ENCODE measurements at places on chromosomes 13 and 19.

DNA sequence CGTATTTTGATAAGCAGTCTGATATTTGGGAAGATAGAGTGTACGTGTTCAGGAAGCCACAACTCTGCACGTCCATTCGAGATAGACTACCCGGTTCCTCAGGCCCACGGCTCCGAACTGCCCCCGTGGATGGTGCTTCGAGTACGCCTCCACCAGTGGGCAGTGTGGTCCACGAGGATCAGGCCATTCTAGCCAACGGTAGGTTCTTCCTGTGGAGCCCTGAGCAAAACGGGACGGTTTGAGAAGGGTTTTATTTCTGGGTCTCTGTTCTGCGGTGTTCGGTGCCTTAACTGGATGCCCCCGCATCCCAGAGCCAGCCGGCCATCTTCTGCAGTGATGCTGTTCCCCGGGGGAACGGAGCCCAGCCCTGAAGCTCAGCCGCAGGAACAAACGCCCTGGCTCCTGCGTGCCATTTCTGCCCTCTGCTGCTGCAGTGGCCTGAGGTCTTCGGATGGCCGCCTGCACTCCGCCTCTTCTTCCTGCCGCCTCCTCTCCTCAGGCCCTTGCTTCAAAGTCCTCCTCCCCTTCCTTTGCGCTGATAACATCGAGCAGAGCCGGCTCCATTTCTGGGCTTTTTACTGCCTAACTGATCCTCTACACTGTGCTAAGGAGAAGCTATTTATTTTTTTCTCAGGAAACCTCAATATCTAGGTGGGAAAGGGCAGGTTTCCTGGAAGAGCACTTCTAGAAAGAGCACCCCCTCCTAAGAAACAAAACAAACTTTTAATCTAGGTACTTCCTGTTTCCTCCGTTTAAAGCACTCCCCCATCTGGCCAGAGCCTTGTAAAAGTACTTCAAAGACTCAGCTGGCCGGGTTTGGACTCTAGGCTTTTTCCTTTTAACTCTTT is 36.2 kb upstream of the SLC46A3 start:
- DNase-seq = no peak

DNA sequence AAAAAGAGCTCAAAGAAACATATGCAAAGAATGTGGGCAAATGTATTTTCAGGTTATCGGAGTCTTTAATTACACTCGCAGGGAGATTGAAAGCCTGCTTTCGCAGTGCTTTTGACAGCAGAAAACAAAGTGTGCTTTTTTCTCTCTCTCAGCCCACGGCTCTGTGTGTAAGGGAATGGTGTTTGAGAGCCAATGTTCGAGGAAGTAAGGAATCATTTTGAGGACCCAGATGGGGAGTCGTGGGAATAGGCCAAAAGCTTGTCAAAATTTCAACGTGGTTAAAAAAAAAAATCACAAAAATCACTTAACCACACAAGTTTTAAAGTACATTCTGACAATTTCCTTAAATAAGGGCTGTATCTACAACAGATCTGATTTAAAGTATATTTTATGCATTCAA is 197.1 kb upstream of the IRS2 start:
- no peak for DNase-seq

DNA sequence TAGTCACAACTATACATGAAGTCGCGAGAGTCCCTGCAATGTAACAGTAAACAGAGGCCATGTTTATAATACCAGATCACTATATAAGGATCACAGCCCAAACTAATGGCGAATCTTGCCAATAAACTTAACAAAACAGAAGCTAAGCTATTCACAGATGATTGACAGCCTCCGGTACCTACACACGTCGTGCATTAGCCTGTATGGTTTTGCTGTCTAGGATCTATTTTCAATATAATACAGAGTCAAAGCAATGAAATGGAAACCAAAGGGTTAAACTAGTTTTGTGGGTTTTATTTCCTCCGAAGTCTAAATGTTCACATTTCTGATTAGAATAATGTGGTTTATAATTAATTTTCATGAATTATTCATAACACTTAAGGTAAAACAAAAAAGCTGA is 10.1 kb downstream of the ANKRD10 start:
- DNase-seq = no peak

DNA sequence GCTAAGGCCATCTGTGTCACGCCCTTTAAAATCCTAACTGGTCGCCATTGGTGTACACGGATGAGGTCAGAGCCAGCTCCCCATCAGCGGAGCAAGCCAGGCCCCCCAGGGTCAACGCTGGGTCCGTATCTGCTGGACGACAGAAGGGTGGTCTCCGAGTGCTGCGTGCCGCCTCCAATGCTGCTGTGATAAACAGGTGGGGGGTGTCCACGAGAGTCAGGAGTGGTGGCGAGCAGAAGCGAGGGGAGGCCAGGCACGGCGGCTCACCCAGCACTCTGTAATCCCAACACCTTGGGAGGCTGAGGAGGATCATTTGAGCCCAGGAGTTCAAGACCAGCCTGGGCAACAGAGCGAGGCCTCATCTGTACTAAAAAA is 30.8 kb upstream of the CACTIN start:
- no peak for DNase-seq

GRCh38 chr19:41330481-41330880 is 20.5 kb downstream of the CCDC97 start:
- DNase-seq = no peak

DNA sequence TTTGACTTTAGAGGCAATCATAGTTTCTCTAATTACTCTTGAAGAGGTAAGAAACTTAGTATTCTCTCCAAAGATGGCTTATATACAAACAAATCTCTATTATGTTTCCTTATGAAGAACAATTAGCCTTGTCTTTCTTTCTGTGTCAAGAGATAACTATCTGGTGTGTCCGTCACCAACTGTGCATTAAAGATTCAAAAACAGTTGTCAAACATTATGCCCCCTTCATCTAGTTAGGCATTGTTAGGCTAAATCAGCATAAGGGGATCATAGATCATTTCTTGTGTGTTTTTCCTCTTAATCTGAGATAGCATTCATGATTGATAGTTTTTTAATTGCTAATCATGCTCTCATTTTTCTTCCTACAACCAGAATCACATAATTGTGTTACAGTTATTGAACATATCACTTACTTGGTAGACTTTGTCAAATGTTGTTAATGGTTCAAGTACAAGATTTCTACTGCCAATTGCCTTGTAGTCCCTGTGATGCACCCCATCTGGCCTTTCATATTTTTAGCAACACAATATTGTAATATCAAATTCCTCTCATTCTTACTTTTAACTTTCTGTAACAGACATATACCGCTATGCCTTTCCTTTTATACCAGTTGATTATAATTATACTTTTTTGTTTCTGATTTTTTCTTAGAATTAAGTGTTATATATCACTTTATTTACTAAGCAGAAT is 612.7 kb downstream of the SLITRK6 start:
- DNase-seq = no peak

DNA sequence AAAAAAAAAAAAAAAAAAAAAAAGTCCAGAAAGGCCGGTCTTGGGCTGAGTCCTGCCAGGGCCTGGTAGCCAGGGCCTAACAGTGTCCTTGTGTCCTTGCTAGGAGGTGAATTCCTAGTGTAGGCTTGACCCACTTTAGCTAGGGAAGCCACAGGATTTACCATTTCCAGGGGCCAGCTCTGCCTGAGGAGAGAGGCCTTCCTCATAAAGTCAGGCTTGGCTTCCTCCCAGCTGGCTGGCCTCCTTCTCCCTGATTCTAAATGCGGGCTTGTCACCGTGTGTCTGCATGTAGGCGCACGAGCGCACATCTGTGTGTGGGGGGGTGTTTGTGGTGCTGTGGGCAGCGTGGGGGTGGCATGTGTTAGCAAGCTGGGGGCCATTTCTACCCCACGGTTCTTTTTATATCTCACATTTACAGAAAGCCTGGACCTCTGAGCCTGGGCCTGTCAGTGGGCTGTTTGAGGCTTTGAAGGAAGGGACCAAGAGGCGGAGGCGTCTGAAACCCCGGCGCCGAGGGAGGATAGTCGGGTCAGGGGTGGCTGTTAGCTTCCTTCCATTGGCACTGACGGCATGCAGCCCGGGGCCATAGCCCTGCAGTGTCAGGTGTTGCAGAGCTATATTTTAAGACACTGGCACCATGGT is 31.7 kb downstream of the IER2 start:
- no peak for DNase-seq

GRCh38 chr13:75656425-75656989 is 20.4 kb downstream of the LMO7 start:
- no peak for DNase-seq

- no peak for DNase-seq
Measured at GRCh38 chr13:102100234-102100633, 301.6 kb downstream of the FGF14 start.

DNA sequence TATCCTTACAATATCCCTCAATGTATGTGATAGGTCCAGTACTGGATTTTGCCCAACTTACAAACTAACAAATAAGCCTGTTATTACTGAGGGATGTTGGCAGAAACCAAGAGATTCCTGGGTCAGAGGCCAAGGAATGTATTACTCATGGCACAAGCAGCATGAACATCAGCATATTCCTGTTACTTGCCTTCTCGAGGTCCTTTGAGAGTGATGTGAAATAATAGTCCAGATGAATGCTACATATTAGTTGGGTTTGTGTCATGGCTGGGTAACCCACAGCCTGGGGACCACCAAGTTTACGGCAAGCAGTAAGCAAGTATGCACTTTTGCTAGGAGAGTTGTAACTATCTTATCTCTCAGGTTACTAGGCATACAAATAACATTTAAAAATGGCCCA is 384.5 kb upstream of the GPC6 start:
- no peak for DNase-seq

DNA sequence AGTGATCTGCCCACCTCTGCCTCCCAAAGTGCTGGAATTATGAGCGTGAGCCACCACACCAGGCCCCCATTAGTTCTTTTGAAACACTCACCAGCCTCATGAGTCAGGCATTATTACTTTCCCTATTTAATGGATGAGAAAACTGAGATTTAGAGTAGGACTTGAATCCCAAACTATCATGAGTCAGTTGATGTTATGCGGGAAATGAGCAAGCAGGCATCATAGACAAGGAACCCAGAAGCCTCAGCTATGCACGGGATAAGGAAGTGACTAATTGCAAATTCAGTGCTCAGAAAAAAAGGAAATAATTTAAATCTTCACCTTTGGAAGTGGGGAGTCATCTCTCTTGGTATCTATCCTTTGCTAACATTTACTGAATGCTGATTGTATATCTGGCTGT is 217.5 kb downstream of the ABCC4 start:
- DNase-seq = no peak

DNA sequence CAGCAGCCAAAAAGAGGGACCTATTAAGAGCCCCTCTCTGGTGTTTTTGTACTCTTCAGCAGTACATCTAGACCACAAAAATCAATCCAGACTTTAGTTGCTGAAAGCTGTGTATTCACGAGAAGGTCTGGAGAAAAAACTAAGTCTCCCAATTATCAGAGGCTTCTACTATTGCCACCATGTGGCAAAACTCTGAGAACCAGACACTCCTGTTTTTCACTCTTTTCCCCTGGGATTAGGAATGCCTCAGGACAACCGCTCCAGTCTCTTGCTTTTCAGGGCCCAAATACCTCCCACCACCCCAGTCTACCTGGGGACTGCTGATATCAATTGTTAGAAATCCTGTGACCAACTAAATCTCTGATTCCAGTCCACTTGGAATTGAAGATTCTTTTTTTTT is 30.1 kb upstream of the OBI1 start:
- no peak for DNase-seq

DNA sequence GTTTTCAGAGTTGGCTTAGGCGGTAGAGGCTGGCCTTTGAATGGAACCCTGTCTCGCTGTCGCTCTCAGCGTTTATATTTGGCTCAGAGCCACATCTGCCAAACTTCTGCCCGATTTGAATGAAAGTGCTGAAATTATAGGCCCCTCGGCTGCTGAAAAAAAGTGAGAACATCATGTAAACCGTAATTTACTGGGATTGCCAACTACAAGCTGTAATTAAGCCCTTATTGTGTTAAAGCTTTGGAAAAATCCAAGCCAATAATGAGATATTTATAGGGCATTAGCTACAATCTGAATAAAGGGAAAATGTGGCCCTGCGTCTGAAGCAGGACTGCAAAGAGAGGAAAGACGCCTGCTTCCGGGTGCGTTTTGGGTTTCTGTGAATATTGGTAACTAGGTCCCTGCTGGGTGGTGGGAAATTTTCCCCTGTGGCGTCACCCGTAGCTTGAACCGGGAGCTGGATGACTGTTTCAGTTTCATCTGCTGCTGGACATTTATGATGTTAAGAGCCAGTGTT is 9.9 kb downstream of the DNM2 start:
- DNase-seq = no peak

DNA sequence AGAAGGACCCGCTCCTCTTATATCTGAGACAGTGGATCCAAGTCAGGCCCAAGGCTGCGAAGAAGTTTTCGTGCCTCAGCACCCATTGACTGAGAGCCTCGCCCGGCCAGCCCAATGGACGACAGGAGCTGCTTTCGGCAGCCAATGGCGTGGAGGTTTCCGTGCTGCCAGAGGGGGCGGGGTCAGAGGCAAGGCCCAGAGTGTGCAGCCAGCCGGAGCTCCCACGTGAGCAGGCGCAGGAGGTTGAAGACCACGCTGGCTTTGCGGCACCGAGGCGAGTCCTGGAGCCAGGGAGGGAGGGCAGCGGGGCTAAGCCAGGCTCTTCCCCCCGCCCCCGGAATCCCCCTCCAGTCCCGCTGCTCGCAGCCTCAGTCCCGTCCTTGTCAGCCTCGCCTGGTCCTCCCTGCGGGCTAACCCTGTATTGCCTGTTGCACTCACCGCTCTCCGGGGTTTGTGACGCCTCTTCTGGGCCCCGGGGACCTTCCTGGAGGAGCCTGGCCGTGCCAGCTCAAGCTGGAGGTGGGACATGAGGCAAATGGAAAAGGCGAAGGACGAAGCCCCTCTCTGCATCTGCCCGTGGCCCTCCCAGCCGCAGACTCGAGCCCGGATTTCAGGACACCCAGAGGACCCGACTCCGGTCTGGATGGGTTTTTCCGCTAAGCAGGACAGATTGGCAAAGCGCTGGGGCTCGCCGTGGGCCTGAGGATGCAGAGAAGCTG is 1.5 kb downstream of the IFNL4 start:
- DNase-seq = no peak

DNA sequence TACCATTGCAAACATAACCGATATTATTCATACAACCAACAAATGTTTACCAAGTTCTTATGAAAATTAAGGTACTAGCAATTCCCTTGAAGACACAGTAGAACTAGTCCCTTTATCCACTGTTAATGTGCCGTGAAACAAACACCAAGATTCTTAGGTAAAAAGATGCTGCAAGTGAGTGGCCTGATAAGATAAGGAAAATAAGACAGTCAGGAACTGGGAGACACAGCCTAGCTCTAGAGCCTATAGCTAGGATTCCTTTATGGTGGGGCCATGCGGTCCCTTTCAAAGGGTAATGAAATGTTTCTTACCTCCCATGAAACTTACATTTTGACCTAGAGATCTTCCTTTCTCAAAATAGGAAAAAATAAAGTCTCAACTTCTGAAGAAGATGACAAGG is 658.4 kb upstream of the MIR17HG start:
- DNase-seq = no peak

- DNase-seq = no peak
Measured at GRCh38 chr19:49779731-49780555, 13.1 kb downstream of the AP2A1 start.

- no peak for DNase-seq
Measured at GRCh38 chr13:113141601-113141970, 16.9 kb upstream of the PROZ start.

DNA sequence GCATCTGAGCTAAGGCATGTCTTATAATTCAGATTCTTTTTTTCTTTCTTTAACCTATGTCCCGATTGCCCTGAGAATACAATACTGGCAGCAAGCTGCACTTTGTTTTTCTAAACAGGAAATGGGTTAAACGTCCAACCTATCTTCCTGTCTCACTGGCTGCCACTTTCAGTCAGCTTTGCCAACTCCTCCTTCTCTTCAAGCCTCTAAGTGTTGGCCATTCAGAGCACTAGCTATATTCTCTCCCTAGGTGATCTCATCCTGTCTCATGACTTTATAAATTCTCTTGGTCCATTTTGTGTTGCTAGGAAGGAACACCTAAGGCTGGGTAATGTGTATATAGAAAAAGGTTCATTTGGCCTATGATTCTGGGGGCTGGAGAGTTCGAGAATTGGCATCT is 109.5 kb upstream of the TSC22D1 start:
- no peak for DNase-seq
